ENCODE measurements at places on chromosomes 4 and X.
A peak's percentile ranks its signal among the peaks of the same experiment; 100 is the strongest.

- no peak for DNase-seq
Observed at GRCh38 chr4:566508-567295, 9.4 kb downstream of the TMEM271 start.

DNA sequence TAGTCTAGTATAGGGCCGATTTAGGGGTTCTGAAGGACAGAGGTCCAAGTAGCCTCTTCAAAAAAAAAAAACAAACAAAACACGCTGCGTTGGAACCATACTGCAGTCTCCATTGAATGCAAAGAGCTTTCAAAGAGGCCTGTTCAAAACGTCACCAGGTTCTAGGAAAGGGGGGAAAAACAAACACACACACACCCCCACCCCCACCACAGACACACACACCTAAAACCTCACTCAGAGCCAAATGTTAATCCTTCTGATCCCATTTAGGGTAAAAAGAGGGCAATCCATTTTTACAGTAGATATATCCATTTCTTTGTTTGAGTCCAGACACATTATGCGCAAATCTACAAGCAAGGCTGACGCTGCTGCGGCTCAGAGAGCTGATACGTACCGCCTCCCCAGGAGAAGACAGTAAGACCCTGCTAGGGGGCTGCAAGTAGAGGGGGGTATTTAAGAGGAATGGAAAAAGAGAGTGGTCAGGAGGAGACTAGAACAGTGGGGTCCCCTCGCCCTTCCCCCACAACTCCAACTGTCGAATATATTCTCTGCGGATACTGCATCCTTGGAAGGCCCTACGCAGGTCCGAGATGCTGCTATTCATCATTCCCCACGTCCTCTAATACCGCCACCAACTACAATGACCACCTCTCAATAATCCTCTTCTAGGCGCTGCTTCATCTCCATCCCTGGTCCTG, 1.3 kb downstream of the NKRF start:
- no peak for DNase-seq

GRCh38 chrX:19532709-19533108, 17.4 kb upstream of the MAP3K15 start:
- no peak for DNase-seq

- DNase-seq: no peak
Observed at GRCh38 chr4:69524706-69525105, 29.0 kb upstream of the UGT2B4 start.

DNA sequence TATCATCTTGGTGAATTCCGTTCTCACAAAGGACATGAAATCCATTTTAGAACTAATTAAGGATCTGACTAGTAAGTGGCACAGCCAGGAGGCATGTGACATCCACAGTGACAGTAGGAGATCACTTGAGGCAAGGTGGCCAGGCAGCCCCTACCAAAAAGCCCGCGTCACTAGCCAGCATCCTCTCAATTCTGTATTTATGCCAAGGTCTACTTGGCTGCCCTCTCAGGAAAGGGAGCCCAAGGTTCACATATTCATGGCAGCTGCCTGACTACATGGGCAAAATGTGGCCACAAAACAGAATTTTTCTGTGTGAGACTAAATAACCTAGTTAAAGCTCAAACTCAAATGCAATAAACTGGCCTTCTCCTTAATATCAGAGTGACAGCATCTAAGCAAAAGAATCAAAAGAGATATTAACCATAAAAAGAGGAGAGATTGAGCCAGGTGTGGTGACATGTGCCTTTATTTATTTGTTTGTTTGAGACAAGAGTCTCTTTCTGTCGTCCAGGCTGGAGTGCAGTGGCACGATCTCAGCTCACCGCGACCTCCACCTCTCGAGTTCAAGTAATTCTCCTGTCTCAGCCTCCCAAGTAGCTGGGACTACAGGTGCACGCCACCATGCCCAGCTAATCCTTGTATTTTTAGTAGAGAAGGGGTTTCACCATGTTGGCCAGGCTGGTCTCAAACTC, 51.5 kb downstream of the SLC9A7 start:
- no peak for DNase-seq

GRCh38 chrX:18617407-18617750, 54.5 kb downstream of the RS1 start:
- no peak for DNase-seq

GRCh38 chr4:152509595-152510225, 26.2 kb downstream of the FBXW7 start:
- no peak for DNase-seq

- DNase-seq: no peak
Observed at GRCh38 chr4:7956270-7956808, 16.7 kb upstream of the AFAP1 start.

DNA sequence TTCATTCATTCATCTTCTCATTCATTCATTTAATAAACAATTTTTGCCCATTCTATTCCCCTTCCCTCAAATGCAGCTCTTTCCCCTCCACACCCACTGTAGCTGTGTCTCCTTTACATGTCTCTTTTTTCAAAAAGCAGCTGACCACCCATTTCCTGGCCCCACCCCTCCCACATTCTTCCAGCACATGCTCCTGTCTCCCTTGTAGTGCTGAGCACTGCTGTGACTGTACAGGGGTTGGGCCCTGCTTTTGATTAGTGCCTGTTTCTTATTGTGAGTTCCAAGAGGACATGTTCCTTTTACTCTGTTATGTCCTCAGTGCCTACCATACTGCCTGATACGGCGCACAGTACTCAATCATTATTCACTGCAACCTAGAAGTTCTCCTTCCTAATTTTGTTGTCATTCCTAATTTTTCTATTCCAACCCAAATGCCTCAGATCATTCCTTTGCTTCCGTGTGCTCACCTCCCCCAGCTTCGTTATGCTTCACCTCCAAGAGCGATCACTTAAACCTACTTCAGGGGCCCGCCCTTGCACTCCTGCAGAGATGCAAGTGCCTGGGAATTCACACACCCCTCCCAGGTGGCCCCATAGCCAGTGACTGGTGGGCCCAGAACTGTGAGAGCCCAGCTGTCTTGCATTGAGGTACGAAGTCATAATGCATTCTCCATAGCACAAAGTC, 152.2 kb downstream of the STK32B start:
- no peak for DNase-seq

DNA sequence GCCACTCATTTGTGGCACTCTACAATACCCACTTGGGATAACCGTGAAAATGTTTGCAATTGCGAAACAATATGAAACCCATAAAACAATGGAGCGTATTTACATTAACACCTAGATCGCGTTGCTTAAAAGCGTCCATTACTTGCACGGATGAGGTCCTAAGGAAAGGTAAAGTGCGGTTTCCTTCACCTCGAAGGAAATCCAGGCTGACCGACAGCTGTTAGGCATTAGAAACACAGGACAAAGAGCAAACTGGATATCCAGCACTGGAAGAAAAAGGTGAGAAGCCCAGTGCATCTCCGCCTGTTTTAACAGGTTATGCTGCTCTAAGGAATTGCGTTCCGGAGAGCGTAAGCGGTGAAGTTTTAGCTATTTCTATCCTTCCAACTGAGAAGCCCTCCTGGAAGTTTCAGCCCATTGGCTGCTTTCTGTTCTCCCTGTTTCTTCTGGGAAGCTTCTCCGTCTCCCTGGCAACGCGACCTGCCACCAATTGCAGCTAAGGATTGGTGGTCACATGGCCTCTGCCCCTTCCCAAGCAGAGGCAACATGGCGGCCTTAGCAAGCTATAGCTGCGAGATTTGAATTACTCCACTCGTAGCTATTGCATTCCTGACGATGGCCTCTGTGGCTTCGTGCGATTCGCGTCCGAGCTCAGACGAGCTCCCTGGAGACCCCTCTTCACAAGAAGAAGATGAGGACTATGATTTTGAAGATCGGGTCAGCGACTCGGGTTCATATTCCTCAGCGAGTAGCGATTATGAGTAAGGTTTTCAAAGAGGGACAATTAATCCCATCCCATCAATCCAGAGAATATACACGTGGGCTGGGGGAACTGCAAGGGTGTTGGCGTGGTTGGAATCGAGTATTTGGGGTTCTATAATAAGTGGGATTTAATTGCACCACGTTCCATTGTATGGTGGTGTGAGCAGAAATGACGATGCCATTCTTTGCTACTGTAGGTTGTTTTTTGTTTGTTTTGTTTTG, at the start of gene INTU:
INTU (plus strand) TSS at position 538 of the 984 bp plus-strand sequence; CDS start at position 616, 78 bp downstream.
- DNase-seq: no peak

- no peak for DNase-seq
Observed at GRCh38 chr4:182616476-182616875, 300.7 kb downstream of the DCTD start.

- DNase-seq: no peak
Observed at GRCh38 chr4:15870921-15871664, 67.4 kb downstream of the FGFBP1 start.

GRCh38 chr4:190014771-190015537, 12.1 kb downstream of the FRG2 start:
- no peak for DNase-seq

GRCh38 chrX:78603908-78604307, 55.2 kb downstream of the RTL3 start:
- DNase-seq: no peak

GRCh38 chr4:115629270-115629669, 515.9 kb upstream of the NDST4 start:
- no peak for DNase-seq

GRCh38 chr4:98482847-98483806, 175.3 kb downstream of the TSPAN5 start:
- DNase-seq: peak; percentile 21

DNA sequence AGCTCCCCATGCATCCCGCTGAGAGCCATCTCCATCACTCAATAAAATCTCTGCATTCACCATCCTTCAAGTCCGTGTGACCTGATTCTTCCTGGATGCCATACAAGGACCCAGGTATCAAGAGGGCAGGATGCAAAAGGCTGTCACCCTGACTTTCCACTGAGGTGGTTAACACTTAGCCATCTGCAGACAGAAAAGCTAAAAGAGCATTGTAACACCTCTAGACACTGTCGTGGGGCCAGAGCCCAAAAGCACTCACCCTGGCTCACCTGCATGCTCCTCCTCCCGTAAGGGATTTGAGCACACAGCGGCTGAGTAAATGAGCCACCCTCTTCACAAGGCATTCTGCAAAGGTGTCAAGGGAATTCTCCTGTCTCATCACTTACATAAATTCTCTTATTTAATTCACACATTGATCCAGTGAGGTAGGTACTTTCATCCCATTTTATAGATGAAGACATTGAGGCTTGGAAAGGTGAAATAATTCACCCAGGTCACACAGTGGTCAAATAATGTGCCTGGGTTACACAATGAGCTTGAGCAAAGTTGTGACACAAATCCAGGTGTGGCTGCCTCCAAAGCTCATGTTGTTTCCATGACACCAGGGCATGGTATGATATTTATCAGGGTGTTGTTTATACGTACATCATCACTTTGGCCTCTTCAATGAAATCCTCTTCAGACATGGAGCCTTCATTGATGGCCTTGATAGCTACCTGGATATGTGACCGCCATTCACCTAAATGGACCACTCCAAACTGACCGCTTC, 48.0 kb downstream of the TXK start:
- no peak for DNase-seq

DNA sequence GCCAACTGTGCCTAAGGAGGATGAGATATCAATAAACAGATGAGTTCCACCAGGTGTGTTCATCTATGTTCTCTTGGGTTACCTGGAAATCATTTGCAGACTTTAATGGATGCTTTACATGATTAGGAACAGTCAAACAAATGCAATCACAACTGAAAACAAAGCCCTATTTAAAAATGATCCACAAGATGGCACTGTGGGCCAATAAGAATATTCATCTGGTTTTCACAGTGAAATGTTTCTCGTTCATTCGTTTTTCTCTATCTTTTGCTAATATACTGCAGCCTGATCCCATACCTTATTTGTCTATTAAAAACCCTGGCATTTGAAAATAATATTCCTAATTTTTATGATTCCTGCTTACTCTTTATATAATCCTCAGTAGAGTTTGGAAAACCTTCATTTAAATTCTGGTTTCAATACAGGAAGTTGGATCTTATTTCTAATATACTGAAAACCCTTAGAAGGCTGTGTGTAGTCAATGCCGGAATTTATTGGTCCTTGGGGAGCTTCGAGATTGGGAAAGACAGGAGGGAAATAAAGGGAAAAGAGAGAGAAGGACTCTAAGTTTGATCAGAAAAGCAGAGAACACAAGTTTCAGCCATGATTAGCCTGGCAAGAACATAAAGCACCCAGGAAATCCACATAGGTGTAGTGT, 63.8 kb upstream of the TAPT1 start:
- DNase-seq: no peak

DNA sequence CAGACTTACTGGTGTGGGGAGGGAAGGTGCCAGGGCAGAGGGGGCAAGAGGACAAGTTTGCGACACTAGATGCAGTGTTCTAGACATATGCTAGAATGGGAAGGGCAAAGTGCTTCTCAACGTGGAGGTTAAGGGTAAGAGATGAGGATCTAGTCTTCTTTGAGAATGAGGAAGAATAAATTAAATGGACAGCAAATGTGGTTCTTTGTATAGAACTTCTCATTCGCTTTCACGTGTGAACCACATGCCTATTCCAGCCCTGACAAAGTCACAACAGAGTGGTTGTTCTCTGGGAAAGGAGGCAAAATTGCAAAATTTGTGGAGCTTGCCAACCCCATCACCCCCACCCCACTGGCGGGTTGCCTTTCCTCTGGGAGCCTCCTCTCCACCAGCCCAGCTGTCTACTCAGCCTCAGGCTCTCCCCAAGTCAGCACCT, 1.5 kb upstream of the ANXA5 start:
- DNase-seq: no peak

GRCh38 chrX:17086317-17086716, 139.9 kb downstream of the REPS2 start:
- no peak for DNase-seq

DNA sequence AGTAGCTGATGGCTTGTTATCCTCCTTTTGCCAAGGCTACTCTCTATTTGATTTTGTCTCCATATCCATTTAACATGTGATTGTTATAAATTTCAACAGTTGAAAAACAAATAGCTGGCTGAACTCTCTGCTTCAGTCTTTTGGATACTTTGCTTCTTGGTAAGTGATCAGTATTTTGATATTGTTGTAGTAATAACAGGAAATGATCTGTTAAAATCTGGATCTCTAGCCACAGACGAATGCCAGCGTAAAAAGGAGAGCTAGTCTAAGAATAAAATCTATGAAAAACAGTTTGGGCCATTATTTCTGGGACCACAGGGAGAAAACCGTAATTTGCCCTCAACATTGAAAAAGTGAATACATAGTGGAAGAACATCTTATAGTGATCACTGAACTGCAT, 113.8 kb downstream of the ANAPC10 start:
- no peak for DNase-seq

DNA sequence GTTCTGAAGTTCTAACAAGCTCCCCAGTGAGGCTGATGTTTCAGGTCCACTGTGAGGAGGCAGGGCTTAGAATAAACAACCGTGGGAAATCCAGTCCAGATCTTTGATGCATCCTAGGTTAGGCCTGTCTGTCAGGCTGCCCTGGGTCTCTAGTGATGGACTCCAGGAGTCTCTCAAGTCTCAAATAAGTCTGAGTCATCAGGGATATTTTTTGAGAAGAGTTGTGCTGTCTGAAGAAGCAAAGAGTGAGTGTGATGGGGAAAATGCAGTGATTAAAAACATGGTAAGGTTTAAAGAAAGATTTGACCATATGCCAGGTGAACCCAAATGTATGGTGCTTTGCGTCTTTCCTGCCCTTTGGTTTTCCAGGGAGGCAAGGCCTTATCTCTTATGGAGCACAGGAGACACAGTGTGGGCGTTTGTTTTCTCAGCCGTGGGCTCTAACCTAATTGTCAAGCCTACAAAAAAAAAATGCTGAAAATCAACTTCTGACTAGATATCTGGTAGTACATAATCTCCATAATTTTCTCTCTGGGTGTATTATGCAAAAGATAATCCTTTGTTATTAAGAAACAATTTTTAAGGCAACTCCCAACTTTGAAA, 100.7 kb downstream of the PTTG2 start:
- no peak for DNase-seq
